ENCODE measurements at places on chromosomes 11 and 22.

DNA sequence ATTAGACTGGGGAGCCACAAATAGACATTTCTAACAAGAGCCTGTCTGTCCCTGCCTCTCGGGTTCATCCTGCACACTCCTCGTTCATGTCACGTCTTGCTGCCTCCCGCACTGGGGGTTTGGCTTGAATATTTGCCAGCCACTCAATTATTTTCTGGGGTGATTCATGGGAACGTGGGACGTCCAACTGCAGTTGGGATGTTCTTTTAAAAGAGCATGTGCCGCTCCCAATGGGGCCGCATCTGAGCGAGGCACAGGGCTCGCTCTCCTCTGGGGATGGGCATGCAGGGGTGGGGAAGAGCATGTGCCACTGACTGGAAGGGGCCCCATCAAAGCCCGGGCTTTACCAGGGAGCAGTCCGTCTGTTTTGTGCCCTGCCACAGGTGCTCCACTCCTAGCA is 43.4 kb downstream of the PARVG start:
- peak; percentile 7 for DNase-seq

DNA sequence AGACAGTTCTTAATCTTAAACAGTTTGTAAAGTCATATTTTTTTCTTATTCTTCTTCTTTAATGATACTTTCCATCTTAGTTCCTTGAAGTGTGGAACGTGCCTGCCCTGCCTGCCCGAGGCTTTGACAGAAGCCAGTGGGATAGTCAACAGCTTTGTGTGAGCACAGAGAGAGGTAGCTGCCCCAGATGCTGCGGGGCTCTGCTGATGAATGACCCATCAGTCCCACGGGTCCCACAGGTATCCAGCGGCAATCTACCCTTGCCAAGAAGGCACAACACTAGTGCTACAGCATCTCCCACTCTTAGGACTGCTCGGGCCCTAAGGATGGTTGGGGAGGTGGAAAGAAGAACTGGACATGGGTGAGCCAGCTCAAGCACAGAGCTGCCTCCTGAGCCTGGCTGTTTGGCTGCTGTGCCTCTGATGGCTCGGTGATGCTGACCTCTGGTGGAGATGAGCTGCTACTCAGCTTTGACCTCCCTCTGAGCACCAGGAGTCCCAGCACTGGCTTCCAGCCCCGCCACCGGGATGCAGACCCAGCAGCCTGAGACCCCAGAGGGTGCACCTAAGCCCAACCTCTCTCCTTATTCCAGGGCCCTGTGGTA is 11.8 kb upstream of the APLNR start:
- DNase-seq = no peak

DNA sequence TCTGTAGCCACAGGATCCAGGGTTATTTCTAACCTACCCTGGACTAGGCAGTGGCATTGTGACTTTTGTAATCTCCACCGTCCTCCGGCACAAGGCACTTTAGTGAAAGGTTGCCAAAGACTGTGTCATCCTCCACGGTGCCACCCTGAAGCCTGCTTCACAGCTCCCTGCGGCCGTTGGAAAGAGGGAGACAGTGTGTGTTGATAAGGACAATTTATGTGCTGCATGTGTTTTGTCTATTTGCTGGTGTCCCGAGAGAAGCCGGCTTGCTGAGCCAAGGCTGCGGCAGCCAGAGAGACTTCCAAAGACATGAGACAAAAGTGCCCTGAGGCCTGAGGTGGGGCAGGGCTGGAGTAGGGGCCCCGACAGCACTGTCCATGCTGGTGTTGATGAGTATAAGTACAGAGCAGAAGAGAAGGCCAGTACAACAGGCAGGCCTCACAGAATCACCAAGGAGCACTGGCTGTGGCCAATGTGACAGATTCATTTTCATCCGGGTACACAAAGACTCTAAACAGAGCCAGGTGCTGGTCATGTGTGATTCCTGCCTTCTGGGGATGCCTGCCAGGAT is 40.9 kb downstream of the GALNT18 start:
- no peak for DNase-seq

GRCh38 chr22:50238755-50239154 is 6.1 kb downstream of the TUBGCP6 start:
- no peak for DNase-seq

DNA sequence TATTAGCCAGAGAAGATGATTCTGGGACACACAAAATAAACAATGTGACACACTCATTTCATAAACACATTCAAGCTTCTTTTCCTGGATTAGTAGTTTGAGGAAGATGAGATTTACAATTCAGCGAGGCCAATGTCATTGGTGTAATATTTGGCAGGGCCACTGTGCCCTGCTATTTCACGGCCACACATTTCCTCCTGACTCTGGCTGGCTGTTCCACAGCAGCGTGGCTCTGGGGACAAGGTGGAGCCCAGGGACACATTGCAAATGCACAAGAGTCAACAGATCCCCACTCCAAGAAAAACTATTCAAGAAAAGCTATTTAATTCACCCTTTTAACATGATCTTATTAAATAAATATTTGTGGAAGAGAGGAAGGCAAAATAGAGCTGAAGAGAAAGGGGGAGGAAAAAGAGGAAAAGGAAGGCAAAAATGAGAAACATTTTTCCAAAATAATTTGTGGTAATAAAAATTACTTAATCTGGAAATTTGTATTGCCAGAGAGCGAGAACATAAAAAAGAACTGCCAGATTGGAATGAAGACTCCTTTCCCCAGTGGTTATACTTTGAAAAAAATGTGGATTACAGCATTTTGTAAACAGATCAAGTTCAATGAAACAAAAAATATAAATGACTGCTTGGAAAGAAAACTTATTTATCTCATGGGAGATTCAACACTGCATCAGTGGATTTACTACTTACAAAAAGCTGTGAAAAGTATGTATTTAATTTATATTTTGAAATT is 27.1 kb downstream of the NXPE2 start:
- no peak for DNase-seq

- no peak for DNase-seq
Observed at GRCh38 chr11:9825315-9825714, 161.4 kb downstream of the SWAP70 start.

- no peak for DNase-seq
Observed at GRCh38 chr11:120338107-120338933, 2.1 kb downstream of the ARHGEF12 start.

GRCh38 chr11:130166457-130166784 is 6.8 kb downstream of the ST14 start:
- peak; percentile 92 for DNase-seq

DNA sequence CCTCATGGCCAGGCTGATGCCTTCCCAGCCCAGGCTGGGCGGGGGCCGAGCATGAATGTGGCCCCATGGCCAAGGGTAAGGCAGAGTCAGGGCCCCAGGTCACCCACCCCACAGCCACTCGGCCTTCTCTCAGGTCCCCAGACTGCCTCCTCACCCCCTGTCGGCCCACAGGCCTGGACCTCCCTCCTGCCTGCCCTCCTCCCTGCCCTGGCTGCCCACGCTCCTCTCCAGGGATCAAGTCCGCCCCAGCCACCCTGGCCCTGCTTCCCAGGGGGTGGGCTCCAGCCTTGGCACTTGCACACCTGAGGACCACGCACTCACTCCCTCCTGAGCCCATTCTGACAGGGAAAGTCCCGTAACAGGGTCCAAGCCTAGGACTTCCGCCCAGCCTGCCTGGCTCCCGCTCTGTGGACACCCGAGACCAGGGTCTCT is 37.8 kb upstream of the TH start:
- DNase-seq = no peak

GRCh38 chr11:128195057-128195751 is 392.2 kb downstream of the ETS1 start:
- DNase-seq = no peak

- no peak for DNase-seq
Observed at GRCh38 chr22:24337894-24338645, 67.4 kb downstream of the SPECC1L start.

GRCh38 chr11:62832336-62833234 is at the start of gene TEX54:
Gene TEX54 (minus strand): TSS chr11:62832841.
- no peak for DNase-seq

GRCh38 chr22:49849161-49850020 is 4.3 kb upstream of the ZBED4 start:
- DNase-seq = no peak

DNA sequence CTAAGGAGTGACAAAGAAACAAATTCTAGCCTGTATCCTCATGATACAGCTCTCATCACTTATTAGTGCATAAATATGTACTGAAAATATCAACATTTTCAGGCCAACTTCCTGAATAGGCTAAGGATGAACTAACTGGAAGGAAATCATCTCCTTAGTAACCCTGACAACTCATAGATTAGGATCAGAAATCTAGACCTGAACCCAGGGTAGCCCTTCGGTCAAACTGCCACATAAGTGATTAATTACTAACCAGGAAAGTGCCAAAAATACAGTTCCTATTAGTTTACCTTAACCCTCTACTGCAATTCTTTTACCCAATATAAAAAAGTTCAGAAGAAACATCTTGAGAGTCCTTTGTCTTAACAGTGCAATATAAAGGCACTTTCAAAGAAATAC is 40.0 kb downstream of the AMBRA1 start:
- DNase-seq = no peak

- DNase-seq = no peak
Observed at GRCh38 chr11:115919341-115920091, 415.3 kb upstream of the CADM1 start.

- no peak for DNase-seq
Observed at GRCh38 chr11:45860348-45860747, 13.1 kb downstream of the CRY2 start.

GRCh38 chr11:76241243-76242000 is 35.1 kb upstream of the WNT11 start:
- DNase-seq = no peak
